NCI-H1694 (cell line): ENCODE measurements at places on chromosomes 7 and 10.
A peak's percentile ranks its signal among the peaks of the same experiment; 100 is the strongest.

- no peak for DNase-seq
These were observed at the start of gene TFEC for GRCh38 chr7:116030651-116031276. Gene TFEC, minus strand, starts transcription at chr7:116030763. Its CDS starts 46,322 bp downstream, at chr7:115984441.

GRCh38 chr7:16904076-16904475, 22.3 kb upstream of the AGR3 start:
- DNase-seq: no peak

- no peak for DNase-seq
These were observed 23.7 kb downstream of the CRHR2 start for GRCh38 chr7:30658479-30659074.

- DNase-seq: no peak
These were observed 1.6 kb downstream of the FAM171A1 start for GRCh38 chr10:15369256-15370211.

- DNase-seq: no peak
These were observed 103.7 kb downstream of the TCERG1L start for GRCh38 chr10:131207584-131208532.

DNA sequence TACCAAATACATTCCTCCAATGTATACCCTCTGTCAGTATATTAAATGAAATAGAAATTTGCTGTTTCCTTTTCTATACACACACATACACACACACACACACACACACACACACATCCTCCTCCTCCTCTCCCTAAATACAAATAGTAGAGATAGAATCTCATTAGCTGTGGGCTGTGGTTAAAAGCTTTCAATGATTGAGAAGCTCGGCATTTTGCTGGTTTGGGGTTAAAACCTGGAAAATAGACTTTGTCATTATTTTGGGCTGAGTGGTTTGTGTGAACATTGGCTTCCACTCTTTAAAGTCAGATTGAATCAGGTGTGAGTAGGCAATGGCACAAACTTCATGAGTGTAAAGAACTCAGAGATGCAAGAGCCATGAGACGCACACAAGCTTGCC, 596.0 kb downstream of the XPNPEP1 start:
- DNase-seq: no peak

- no peak for DNase-seq
These were observed 61.4 kb upstream of the STEAP1B start for GRCh38 chr7:22561321-22561811.

DNA sequence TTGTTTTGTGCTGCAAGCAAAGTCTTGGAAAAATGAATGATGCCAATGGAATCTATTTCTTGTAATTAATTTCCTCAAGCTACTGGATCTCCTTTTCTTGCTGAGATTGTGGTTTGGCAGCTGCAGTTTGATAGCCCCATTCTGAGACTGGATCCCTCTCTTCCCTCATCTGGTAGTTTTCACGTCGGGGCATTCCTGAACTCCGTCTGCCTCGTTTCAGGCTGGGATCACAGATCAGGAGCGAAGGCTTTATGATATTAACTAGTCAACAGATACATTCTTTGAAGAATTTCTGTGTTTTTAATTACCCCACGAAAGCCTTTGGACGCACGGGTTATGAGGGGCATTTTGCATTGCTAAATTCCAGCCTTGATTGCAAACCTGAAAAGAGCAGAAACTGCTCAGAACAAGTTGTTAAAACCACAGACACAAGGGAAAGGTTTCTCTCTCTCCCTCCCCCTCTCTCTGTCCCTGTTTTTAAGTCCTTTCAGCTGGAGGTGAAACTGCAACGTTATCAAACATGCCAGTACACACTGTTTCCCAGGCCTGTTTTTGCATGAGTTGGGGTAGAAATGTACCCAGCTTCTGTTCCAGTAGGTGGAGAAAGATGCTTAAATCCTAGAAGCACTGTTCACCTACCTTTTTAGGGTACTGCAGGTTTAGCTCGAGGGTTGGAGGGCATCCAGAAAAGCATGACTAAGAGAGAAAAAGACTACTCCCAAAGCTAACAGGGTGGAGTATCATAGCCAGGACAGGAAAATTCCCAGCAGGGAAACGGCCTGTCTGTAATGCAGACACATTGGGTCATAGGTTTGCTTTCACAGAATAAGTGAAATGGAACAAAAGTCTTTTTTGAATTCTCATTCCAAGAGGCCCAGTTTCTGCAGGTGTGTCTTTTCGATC, 124.3 kb downstream of the CUX1 start:
- DNase-seq: no peak

GRCh38 chr7:123024989-123025758, 29.7 kb upstream of the TAS2R16 start:
- no peak for DNase-seq

DNA sequence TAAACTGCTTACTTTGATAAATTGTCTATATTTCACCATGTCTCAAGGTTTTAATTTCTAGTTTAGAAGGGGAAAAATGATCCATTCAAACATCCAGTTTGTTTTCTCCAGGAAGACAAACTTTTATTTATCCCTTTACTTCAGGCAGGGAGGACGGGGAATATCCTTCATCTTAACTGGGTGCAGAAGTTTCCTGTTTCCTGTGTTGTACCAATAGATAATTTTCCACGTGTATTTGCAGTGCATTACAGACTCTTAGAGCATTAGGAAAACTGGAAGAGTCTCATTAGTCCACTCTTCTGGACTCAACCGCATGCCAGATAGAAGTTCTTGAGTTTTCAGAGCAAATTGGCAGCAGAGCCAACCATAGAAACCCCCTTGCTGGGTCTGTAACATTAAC, 39.4 kb upstream of the PIP4K2A start:
- no peak for DNase-seq

DNA sequence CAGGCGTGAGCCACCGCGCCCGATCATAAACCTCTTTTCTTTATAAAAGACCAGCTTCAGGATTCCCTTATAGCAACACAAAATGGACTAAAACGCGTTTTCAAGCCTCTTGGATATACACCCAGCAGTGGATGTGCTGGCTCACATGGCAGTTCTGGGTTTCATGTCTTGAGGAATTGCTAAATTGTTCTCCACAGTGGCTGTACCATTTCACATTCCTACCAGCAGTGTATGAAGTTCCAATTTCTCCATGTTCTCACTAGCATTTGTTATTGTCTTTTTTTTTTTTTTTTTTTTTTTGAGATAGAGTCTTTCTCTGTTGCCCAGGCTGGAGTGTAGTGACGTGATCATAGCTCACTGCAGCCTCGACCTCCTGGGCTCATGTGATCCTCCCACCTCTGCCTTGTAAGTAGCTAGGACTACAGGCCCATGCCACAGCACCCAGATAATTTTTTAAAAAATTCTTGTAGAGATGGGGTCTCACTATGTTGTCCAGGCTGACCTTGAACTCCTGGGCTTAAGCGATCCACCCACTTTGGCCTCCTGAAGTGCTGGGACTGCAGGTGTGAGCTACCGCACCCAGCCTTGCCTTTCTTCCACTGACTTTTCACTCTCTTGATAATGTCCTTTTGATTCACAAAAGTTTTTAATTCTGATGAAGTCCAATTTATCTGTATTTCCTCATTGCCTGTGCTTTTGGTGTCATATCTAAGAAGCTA, 17.4 kb downstream of the TECPR1 start:
- DNase-seq: no peak

GRCh38 chr10:74118804-74119203, 31.8 kb downstream of the AP3M1 start:
- no peak for DNase-seq

GRCh38 chr7:132355048-132355447, 221.2 kb downstream of the PLXNA4 start:
- no peak for DNase-seq

GRCh38 chr7:21044384-21044783, 257.7 kb upstream of the SP8 start:
- DNase-seq: no peak

DNA sequence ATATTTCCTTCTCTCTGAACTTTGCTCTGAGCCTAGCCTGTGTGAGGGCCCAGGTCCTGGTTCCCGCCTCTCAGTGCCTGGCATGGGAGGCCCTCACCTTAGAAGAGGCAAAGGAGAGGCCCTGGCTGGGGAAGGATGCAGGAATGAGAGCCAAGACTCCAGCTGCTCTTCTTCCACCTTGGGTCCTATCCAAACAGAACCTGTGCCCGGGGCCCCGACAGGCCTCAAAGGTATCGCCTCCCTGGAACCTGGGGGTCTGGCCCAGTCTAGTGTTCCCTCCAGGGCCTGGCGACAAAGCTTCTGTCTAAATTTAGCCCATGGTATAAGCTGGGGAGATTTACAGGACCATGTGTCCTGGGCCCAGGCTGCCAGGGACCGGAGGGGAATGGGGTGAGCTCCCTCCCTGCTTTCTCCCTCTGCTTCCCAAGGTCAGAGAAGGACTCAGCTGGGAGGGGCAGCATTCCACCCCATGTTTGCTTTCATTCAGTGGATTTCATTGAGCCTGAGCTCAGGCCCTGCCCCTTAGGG, 12.0 kb upstream of the CRHR2 start:
- no peak for DNase-seq

DNA sequence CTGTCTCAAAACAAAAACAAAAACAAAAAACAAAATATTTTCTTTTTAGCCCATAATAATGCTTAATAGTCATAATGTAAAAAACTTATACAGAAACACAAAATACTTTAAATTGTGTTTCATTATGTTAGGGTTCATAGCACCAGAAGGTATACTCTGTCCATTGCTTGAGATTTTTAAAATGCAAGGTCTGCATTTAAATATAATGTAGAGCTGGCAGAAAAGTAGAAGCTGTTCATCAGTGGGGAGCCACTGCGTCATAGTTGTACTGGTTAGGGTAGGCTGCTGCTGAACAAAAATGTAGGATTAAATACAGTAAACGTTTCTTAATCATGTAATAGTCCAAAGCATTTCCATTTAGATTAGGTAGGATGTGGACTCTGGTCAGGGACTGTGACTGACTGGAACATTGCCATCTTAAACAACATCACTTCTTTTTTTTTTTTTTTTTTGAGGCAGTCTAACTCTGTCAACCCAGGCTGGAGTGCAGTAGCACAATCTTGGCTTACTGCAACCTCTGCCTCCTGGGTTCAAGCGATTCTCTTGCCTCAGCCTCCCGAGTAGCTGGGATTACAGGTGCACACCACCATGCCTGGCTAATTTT, 85.2 kb downstream of the ANKIB1 start:
- no peak for DNase-seq

- DNase-seq: no peak
These were observed 357.0 kb downstream of the THSD7A start for GRCh38 chr7:11474902-11475585.

GRCh38 chr7:126700807-126701604, 551.7 kb downstream of the GRM8 start:
- peak; percentile 78 for DNase-seq

- DNase-seq: no peak
These were observed 102.3 kb upstream of the PLXDC2 start for GRCh38 chr10:19713800-19714525.

- DNase-seq: no peak
These were observed 22.6 kb downstream of the CUTC start for GRCh38 chr10:99754670-99755069.

DNA sequence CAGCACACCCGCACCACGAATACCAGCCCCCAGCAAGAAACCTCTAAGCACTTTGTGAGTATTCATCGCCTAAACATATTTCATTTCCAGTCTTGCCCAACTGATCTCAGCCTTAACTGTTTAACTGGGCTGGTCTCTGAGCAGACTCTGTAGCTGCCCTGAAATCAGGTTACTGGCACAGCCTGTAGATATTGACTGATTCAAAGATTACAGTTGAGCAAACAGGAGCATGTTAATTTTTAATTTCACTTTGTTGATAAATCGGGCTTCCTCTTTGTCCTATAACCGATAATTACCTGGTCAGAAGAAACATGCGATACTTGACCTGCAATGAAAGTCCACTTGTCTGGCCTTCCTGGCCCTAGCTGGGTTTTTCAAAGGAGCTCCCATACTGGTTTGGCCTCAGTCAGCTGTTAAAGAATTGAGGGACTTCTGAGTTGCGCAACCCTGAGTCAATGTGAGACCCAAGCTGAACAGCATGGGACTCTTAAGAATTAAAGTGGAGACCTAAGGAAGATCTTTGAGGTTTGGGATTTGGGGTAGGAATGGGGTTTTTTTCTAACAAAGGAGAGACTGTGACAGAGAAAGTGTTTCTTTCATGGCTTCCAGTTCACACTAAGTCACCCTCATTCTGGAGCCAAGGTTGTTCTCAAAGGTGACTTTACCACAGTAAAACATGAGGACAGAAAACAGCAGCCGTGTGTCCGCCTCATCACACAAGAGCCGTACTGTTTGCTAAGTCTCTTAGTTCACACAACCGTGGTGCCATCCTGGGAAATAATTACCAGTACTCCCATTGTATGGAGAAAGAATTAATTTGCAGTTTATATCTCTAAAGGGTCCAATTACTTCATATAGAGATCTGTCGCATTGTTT, 75.9 kb downstream of the PPP1R3C start:
- no peak for DNase-seq

GRCh38 chr10:16184906-16185305, 251.9 kb upstream of the PTER start:
- no peak for DNase-seq

GRCh38 chr10:123367195-123367594, 213.0 kb downstream of the BUB3 start:
- no peak for DNase-seq

GRCh38 chr10:130353928-130354572, 217.9 kb downstream of the GLRX3 start:
- no peak for DNase-seq

DNA sequence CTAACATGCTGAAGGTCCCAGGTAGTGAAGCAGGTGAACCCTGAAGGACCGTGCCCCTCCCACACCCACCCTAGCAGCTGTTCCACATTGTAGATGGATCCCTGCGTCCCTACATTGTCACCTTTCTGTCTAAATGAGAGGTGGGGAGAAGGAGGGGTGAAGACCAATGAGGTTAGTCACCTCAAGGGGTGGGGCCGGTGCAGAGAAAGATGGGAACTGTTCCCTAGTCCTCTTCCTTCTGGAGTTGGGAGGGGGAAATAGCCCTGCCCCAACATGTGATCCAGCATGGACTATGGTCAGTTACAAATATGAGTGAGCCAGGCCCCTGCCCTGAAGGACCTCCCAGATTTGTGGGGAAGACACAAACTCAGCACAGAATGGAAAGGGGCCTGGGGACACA, 124.5 kb downstream of the LHPP start:
- DNase-seq: no peak

- no peak for DNase-seq
These were observed 135.1 kb downstream of the SDK1 start for GRCh38 chr7:3436112-3436511.

DNA sequence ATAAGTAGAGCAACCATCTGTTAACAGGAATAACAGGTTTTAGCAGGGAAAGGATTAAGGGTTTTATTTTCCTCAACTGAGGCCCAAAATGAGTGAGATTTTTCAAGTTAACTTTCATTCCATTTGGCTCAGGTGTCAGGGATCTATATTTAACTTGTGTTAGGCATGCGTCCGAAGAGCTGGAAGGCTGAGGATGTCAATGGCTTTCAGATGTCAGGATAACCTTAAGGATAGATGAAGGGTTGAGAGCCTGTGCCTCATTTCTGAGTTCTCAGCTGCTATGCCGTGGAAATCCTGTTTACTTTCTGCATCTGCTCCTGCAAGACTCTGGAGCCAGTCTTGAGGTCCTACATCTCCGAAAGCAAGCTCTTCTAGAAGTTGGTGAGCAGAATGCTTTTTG, 36.4 kb upstream of the CD36 start:
- no peak for DNase-seq
